Activated CD4-positive, alpha-beta T cell treated with anti-CD3 and anti-CD28 coated beads, Interleukin-2, amount 50 U/mL, for 4 hours (primary cell): ENCODE measurements at places on chromosomes 6 and 20.
A peak's percentile ranks its signal among the peaks of the same experiment; 100 is the strongest.

GRCh38 chr6:46849361-46849690 is 56.1 kb downstream of the MEP1A start:
- DNase-seq, result no peak

- DNase-seq, result no peak
Measured at GRCh38 chr20:64244281-64244805, 11.2 kb upstream of the PCMTD2 start.

GRCh38 chr6:121848523-121849255 is 413.2 kb downstream of the GJA1 start:
- no peak for DNase-seq

GRCh38 chr20:53216856-53217576 is 244.9 kb downstream of the TSHZ2 start:
- peak; percentile 85 for DNase-seq

DNA sequence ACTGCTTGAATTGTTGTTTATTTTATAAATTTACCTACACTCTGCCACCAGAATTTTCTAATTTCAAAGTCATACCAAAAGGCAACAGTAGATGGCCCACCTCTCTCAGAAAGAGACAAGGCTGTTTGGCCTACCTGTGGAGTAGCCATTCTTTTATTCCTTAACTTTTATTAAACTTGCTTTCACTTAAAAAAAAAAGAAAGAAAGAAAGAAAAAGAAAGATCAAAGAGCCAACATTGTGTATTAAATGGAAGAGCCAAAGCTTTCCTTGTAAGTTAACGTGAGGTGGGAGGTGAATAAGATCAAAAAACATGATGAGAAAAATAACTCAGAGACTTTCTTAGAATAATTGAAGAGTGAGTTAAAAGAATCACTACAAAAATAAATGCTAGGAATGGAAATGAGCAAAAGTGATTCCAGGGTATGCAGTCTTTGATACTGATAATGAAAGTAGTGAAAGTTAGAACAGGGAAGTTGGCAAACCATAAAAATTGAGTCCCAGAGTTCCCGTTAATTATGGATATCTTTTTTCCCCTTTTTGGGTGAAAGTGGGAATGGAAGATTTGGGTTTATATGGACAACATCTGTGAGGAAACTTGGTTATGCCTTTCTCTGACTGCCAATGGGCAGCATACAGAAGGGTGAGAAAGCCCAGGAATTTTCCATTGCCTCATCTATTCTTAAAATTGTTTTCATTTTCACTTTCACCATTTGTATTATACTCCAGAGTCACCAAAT is 35.9 kb upstream of the MYB start:
- no peak for DNase-seq

DNA sequence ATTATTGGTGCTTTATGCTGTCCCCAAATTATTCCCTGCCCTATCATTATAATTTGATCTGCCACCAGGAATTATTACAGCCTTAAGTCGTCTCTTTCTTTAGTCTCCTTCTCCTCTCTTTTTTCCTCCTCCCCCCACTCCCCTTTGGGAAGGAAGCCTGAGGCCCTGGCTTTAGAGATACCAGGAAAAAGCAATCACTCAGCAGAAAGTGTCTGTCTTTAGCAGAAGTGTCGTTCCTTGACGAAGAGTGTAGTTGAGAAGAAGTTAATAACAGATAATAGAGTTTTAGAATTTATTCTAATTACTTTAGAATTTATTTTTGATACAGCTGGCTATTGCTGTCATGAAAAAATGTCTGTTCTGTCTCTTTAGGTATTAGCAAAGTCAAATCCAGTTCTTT is 16.5 kb downstream of the LIN28B start:
- no peak for DNase-seq

GRCh38 chr6:10151144-10151915 is 263.5 kb downstream of the TFAP2A start:
- no peak for DNase-seq

- DNase-seq, result no peak
Measured at GRCh38 chr20:56237335-56237734, 11.2 kb upstream of the MC3R start.

DNA sequence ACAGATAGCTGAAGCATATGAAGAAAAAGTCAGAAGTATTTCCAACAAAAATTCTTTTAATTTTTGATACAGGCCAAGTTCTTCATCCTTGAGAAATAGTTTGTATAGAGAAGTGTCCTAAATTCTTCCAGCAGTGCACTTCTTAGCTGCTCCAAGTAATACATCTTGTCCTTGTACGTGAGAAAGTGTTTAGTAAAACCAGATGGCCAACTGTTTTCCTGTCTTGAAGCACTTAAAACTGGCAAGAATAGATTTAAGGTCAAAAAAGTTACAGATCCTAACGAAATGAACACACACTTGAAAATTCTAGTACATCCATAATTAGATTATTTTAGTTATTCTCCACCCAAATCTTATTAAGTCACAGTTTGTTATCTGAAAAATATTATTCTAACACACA is 52.2 kb upstream of the HSF2 start:
- no peak for DNase-seq

- no peak for DNase-seq
Measured at GRCh38 chr6:139536751-139537617, 162.5 kb upstream of the CITED2 start.

GRCh38 chr20:51508780-51509179 is 33.7 kb downstream of the NFATC2 start:
- no peak for DNase-seq

DNA sequence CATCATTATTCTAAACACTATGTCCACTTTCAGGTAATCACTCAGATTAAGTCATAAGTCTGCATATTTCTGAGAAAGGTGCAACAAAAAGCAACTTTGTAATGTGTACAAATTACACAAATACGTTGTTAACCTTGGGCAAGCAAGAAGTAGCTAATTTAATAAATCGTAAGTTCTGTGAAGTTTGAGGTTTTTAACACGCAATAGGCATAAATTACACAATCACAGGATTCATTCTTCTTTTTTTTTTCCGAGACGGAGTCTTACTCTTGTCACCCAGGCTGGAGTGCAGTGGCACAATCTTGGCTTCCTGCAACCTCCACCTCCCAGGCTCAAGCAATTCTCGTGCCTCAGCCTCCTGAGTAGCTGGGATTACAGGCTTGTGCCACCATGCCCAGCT is 57.2 kb upstream of the F13A1 start:
- DNase-seq, result no peak

DNA sequence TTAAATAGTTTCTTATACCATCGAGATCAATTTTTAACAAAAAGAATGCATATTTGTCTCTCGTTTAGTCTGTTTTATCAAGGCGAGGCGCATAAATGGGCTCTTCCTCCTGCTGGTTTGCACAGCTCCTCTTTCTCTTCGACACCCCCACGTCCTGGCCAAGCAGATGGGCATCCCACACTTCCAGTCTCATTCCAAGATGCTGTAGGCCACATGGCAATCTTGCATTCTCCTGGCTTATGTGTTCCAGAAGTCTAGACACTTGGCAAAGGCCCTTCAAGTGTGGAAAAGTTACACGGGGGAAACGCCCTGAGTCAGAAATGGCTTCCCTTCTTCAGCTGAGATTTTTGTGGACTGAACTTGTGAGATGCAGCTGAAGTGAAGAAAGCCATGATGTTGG is 447.1 kb downstream of the QKI start:
- no peak for DNase-seq

- DNase-seq, result no peak
Measured at GRCh38 chr6:105015482-105015881, 58.6 kb downstream of the LIN28B start.

GRCh38 chr20:43717616-43717995 is 9.2 kb downstream of the GTSF1L start:
- DNase-seq, result no peak

DNA sequence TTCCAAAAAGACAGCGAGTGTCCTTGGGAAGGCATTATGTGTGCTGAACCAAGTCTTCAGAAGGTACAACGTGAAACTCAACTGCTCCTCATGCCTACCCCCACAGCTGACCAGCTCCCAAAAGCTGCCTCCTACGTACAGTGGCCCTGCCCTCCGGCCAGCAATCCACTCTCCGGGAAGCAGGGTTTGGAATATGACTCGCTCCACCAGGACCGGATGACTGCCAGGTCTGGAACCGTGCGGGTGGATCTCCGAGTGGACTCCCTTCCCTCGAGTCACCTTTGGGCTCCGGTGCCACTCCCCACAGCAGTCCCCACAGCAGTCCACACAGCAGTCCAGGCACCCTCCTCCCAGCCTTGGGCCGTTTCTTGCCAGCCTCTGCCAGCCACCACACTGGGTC is 4.3 kb downstream of the ZBTB46 start:
- DNase-seq, result no peak

- no peak for DNase-seq
Measured at GRCh38 chr6:147001621-147002020, 202.6 kb upstream of the STXBP5 start.

- no peak for DNase-seq
Measured at GRCh38 chr6:102411796-102412195, 1018.3 kb downstream of the GRIK2 start.

DNA sequence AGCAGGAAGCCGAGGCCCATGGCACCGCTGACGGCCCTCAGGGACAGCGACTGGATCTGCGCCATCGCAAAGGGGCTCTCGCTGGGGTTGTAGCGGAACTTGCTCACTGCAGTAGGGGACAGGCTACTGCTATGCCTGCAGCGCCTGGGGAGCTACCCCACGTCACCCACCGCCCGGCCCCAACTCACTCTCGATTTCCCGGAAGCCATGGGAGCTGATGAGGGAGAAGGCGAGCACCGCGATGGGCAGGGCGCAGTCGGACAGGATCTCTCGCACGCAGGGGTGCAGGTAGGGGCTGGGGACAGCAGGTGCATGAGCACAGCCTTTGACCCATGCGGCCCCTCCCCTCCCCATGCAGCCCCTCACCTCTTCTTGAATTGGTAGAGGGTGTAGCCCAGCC is 9.8 kb downstream of the SLC4A11 start:
- DNase-seq, result no peak

- DNase-seq, result no peak
Measured at GRCh38 chr20:6750438-6750837, 17.0 kb upstream of the BMP2 start.

GRCh38 chr20:52191916-52192718 is 538 bp upstream of the ZFP64 start:
- peak; percentile 44 for DNase-seq

- no peak for DNase-seq
Measured at GRCh38 chr6:74284284-74284683, 588.3 kb downstream of the CD109 start.

GRCh38 chr6:46629691-46630090 is 22.9 kb downstream of the CYP39A1 start:
- DNase-seq, result no peak

DNA sequence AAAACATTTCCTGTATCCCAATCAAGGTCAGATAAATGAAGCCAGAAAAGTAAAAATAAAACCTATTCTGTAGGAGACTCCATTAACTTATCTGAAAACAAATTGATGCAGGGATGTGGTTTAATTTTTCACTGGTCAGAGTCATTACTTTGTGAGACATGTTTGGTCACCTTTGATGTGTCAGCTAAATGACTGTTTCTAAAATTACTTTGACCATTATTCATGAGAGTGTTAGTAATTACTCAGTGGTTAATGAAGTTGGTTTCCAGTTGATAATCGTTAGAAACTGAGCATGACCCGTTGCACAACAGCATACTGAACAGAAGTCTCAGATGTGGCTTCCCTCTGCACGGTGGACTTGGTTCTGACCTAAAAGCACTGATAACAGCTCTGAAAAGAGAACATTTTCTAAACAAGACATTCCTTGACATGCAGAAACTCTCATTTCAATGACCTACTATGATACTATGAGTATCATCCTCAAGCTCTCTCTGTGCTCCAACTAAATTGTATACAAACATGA is 410.5 kb upstream of the RNF217 start:
- no peak for DNase-seq

DNA sequence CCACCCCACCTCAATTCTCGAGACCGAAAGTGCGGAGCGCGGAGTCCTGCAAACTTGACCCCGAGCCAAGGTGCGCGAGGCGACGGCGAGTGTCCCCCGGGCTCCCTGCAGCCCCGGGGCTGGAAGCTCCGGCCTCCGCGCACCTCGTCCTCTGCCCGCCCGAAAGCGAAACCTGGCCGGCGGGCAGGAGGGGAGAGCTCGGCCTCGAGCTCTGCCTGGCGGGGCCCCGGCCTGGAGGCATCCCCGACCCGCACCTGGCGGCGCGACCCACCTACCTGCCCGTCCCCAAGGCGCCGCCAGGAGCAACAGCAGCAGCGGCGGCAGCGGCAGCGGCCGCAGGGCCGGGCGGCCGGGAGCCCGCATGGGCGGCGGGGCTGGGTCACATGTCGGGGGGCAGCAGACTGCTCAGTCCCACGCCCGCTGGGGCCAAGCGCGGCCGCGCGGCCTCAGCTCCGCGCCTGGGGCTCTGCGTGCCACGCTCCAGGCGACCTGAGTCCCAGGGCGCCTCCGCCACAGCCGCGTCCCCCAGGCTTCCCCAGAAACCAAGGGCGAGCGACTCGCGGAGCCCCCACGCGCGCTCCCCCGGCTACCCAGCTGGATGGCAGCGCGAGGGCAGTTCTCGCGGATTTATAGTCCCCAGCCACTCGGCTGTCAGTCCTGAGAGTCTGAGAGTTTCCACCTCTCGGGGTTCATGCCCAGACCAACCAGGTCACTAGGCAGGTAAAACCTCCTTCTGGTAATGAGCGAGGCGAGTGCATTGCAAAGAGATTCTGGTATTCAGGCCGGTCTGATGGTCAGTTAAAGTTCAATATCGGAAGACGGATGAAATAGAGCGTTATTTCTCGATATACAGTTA is at the start of gene IL20RA:
Gene IL20RA (minus strand): TSS at position 600 of the 856 bp plus-strand sequence. CDS start 237 bp downstream, at position 363.
- DNase-seq, result no peak

- DNase-seq, result no peak
Measured at GRCh38 chr20:10792291-10792690, 118.5 kb upstream of the JAG1 start.

GRCh38 chr6:135186255-135186654 is 5.1 kb downstream of the MYB start:
- no peak for DNase-seq

- DNase-seq, result no peak
Measured at GRCh38 chr6:112160745-112161144, 73.4 kb downstream of the FAM229B start.

GRCh38 chr20:55515832-55516231 is 489.5 kb downstream of the CBLN4 start:
- DNase-seq, result no peak

DNA sequence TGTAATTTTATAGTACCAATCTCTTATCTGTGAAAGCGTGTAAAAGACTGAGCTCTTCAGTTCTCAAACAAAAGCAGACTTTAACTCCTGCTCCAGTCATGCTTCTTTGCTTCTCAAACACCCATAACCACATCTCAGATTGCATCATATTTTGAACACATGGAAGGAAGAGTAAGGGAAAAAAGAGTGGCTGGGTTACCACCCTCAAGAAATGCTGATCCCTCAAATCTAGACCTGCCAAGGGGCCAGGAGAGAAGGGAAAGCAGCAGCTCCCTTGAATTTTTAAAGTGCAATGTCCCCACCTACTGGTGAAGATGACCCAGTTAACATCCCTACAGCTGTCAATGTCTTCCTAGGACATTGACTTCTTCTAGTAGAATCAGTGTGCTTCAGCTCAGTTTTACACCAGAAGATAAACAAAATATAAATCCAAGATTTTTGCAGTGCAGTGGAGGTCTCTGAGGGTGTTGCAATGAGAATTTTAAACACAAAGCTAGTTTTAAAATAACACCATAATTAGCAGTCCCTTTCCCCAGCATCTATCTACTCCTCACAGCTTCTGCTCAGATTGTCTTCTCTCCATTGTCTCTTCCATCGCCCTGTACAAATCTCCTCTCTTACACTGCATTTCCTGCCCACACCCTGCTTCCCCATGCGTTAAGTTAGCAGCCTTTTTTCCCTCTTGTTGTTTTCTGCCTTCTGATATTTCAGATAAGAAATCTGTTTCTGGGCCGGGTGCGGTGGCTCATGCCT is 22.6 kb upstream of the HLA-DQB2 start:
- DNase-seq, result no peak
